SW 1271 (cell line): ENCODE measurements at places on chromosomes 16 and 17.

GRCh38 chr16:67516296-67517154 is 12.1 kb upstream of the RIPOR1 start:
- no peak for DNase-seq

- no peak for DNase-seq
Measured at GRCh38 chr17:48636177-48637018, 10.2 kb upstream of the HOXB9 start.

DNA sequence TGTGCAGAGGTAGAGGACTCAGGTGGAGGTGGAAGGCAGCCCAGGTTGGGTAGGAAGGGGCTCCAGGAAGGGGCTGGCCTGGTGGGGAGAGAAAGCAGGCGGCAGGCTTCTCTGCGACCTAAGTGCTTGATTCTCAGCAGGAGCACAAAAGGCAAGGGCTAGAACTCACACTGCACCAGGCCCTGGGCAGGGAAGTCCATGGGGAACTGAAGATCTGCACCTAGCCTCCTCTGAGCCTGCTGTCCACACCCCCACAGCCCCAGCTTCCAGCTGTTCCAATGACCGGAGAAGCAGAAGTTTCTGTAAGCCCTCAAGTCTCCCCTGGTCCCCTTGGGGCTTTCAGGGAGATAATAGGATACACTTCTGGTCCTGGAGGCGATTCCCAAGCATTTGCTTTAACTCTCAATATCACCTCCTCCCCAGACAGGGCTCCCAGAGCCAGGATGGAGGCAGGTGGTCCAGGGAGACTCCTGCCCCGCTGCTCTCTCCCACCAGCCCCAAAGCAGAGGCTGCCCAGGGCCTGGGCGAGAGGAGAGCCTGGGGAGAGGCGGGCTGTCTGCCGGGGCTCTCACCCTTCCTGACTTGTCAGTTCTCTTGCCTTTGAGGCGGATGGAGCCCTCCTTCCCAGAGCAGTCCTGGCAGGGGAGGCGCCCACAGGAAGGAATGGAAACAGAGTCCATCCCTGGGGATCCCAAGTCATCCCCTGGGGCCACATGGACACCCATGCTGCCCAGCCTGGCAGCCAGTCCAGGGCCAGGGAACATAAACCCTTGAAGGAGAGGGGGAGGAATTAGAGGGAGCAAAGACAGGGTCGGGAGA is 126.0 kb downstream of the RBFOX3 start:
- DNase-seq, result no peak

DNA sequence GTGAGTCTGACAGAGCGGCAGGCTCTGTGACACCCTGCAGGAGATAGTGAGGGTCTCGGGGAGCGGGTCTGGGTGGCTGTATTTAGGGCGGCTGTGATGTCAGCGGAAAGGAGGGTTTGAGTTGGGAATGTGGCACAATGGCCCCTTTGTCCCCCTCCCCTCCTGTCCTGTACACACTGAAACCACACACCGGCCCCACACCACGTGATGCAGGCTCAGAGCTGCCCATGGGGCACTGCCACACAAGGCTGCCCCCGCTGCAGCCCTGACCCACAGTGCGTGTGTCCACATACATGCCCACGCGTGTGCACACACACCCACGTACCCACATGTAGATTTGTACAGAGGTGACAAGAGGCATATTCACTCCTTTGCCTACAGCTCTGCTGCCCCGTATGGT is 15.3 kb downstream of the SGCA start:
- no peak for DNase-seq

DNA sequence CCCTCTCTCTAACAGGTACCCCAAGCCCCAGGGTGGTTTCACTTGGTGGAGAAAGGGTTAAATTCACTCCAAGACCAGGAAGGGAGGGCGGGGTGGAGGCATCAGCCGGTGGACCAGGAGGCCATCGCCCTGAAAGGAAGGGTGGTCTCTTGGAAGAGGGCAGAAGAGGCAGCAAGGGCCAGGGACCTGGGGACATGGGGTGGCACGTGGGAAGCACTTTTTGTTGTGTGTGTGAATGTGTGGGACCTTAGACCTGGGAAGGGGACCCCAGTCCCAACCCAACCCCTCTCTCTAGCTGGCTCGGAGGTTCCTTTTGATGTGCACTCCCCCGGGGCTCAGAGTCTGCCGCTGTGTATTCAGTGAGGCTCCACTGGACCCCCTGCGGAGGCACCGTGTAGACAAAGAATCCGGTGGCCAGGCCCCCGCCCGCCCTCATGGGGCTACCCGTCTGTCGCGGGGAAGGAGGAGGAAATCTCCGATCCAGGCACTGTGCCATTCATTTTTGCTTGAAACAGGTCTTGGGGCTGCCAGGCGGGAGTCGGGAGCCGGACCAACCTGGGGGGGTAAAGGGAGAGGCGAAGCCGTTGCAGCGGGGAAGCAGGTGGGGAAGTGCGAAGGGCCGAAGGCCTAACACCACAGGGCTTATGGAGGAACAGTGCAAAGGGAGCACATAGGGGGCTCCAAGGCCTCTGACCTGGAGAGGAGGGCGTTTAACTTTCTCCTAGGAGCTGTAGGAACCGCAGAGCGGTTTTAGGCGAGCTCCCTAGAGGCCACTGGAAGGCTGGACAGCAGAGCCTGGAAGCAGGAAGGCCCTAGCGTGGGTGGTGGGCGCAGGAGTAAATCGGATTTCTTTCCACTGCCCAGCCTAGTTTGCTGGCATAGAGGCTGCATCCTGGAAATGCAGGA is 3.2 kb upstream of the WNT3 start:
- DNase-seq, result no peak

- no peak for DNase-seq
Measured at GRCh38 chr17:63446753-63447470, 806 bp upstream of the CYB561 start.

- DNase-seq, result no peak
Measured at GRCh38 chr16:82252582-82252981, 82.6 kb upstream of the MPHOSPH6 start.

DNA sequence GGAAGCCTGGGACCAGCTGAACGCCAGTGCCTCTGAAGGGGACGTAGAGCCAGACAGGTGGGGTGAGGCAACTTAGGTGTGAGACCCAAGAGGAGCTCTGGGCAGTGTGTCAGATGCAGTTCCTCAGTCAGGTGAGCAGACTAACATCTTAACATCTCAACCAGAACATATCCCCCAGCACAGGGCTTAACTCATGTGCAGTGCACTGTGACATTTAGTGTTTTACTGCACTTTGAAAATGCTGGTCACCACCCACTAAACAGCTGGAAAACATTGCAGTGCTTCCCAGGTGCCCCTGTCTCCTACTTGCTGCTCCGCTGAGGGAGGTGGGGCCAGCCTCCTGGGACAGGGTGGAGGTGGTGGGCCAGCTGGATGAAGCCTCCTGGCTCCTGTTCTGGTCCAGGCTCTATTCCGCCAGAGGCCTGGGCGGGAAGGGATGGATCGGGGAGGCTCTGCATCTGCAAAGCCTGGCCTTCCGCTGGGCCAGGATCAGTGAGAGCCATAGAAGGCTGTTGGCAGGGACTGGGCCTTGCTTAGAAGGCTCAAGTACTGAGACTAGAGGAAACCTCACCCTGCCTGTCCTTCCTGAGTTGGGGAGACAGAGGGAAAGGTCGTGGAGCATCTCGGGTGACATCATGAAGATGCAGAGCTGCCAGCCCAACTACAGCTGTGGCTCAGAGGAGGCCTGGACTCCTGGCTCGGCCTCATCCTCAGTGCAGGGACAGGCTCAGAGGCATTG is 7.9 kb upstream of the MRC2 start:
- no peak for DNase-seq

DNA sequence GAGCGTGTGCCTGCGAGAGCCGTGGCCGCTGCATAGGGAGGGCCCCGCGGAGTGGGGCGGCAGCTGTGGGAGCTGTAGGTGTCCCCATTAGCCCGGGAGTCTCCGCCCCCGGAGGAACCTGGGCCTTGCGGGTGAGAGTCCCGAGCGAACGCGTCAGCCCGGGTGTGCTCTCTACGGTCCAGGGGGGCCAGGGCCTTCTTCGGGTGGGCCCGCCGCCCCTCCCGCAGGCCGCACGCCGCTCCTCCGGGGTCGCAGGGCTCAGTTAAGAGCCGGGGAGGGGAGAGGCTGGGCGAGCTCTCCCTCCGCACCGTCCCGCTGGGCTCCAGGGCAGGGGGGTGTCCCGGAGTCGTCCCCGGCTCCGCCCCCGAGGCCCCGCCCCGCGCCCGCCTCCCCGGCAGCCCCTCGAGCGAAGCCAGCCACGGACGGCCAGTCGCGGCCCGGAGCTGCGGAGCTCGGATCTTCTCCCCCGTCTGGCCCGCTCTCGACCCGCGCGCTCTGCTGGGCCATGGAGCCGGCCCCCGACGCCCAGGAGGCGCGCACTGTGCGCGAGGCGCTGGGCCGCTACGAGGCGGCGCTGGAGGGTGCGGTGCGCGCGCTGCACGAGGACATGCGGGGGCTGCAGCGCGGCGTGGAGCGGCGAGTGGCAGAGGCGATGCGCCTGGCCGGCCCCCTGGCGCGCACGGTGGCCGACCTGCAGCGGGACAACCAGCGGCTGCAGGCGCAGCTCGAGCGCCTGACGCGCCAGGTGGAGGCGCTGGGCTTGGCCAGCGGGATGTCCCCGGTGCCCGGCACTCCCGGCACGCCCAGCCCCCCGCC is at the start of gene SMTNL2:
TSS of gene SMTNL2 (plus strand) at position 429 of the 816 bp plus-strand sequence. CDS start at position 506, 77 bp downstream.
- no peak for DNase-seq

GRCh38 chr17:28969706-28970393 is 18.5 kb upstream of the PHF12 start:
- no peak for DNase-seq

DNA sequence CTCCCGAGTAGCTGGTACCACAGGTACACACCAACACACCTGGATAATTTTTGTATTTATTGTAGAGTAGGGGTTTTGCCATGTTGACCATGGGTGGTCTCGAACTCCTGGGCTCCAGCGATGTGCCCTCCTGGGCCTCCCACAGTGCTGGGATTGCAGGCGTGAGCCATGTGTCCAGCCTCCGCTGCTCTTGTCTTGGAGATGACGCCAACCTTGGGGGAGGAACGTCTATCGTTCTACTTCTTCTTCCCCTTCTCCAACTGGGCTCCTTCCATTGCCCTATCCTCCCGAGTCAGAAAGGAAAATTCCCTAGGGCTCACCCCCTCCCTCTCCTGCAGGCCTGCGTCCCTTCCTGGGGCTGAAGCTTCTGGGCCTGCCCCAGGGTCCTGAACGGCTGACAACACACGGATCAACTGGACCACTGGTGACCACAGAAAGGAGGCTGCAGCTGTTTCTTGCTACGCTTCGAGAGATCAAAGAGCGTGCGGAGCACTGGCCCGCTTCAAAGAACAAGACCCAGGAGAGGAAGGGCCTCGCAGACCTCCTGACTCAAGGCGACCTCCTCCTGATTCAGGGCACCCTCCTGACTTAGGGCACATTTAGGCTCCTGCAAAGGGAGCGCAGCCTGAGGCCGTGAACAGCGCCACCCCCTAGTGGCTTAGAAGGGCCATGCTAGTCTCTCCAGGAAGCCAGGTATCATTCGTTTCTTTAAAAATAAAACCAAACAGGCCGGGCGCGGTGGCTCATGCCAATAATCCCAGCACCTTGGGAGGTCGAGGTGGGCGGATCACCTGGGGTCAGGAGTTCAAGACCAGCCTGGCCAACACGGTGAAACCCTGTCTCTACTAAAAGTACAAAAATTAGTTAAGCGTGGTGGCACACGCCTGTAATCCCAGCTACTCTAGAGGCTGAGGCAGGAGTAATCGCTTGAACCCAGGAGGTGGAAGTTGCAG is 48.5 kb upstream of the HELZ start:
- no peak for DNase-seq
